ENCODE measurements at places on chromosomes 3 and 15.
A peak's percentile ranks its signal among the peaks of the same experiment; 100 is the strongest.

- no peak for DNase-seq
Measured at GRCh38 chr3:146227486-146227885, 23.4 kb downstream of the PLSCR4 start.

DNA sequence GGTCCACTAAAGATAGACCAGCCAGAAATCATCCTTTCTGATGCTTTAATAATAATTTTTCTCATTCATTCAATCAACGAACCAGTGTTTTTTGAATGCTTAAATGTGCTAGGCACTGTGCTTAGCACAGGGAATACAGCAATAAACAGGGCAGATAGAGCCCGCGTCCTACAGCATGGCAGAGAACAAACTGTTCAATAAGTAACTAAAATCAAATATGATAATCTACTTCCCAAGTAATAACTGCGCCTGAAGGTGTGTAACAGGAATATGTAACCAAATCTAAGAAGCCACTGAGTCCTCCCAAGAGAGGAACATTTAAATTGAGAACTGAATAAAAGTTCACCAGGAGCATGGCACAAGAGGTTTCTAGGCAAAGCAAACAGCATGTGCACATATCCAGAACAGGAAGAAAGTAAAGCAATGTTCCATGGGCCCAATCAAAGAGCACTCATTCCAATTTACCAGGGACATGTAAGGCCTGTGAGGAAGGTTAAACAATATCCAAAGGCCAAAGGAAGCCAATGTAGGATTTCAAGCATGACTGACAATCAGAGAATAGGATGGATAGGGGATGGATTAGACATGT, 311.0 kb upstream of the RARB start:
- no peak for DNase-seq

GRCh38 chr3:195140816-195141793, 129.9 kb downstream of the XXYLT1 start:
- no peak for DNase-seq

- no peak for DNase-seq
Measured at GRCh38 chr3:37591116-37591781, 270.4 kb upstream of the CTDSPL start.

GRCh38 chr15:77631745-77632533, 773 bp downstream of the LINGO1 start:
- DNase-seq, result no peak

GRCh38 chr15:71512682-71513006, 297.7 kb upstream of the NR2E3 start:
- DNase-seq, result no peak

DNA sequence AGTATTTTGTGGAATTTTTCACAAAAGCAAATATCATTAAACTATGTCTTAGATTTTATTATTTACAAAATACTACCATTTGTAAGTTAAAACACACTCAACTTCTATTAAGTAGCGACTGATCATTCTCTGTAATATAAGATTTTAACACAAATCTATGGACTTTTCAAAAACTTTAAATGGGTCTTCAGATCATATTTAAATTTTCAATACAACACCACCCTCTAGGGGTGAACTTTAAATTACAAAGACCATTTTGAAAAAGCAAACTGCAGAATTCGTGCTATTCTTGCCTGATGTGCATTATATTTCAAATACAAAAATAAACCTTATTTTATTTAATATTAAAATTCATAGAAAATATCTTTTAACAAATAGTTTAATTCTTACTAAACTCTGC, 8.2 kb upstream of the VGLL4 start:
- peak; percentile 10 for DNase-seq

DNA sequence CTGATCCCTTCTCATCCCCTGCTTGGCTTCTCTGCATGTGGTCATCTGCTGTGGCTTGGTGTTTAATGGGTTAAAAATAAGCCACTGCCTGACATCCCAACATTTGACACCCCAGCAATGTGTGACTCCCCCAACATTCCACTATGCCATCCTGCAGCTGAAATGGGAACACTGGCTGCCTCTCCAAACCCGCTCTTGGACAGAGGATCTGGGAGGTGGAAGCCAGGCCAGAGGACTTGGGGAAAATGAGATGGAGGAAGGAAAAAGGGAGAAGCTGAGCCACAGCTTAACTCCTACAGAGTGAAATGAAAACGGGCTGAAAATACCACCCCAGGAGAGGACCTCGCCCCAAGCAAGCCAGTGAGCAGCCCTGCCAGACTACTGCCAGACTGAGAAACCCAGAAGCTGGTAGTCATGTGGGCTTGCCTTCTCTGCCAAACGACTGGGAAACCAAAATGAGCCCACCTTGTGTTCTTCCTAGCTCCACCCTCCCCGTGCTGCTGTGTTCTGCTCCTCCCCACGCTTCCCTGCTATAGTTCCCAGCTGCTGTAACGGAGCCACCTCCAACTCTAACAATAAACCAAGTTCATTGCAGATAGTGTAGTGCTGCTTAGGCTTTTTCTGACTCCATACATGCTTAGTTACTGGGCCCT, 13.7 kb downstream of the MAP1A start:
- DNase-seq, result peak; percentile 17

GRCh38 chr3:76349715-76350480, 564.5 kb upstream of the ZNF717 start:
- no peak for DNase-seq

DNA sequence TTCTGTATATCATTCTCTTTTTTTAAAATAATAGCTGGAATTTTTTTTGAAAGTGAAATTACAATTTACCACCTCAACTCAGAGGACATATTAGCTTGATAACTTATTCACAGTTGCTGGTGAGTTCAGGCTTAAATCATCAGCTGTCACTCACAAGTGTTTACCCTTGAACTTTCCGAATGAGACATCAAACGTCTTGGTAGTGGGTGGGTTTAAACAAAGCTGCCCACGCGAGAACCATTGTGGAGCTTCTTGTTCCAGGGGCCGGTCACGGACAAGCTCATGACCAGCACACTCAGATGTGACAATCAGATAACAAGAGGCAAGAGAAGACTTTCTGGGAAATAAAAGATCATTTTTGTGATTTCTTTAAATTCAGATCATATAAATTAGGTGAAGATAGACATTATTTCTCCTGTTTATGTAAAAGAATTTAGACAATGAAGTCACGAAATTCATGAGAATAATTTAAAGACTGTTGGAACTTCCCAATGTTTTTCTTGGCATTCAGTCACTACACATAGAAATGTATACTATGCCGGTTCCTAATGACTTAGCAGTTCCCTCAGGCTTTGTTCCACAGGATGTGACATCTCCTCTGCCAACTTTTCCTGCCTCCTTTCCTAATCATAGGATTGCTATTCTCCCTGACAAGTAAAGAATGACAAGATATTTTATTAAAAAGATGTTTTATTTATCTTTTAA, 29.3 kb downstream of the BTD start:
- DNase-seq, result no peak

- DNase-seq, result no peak
Measured at GRCh38 chr3:134317106-134317947, 56.9 kb downstream of the AMOTL2 start.

DNA sequence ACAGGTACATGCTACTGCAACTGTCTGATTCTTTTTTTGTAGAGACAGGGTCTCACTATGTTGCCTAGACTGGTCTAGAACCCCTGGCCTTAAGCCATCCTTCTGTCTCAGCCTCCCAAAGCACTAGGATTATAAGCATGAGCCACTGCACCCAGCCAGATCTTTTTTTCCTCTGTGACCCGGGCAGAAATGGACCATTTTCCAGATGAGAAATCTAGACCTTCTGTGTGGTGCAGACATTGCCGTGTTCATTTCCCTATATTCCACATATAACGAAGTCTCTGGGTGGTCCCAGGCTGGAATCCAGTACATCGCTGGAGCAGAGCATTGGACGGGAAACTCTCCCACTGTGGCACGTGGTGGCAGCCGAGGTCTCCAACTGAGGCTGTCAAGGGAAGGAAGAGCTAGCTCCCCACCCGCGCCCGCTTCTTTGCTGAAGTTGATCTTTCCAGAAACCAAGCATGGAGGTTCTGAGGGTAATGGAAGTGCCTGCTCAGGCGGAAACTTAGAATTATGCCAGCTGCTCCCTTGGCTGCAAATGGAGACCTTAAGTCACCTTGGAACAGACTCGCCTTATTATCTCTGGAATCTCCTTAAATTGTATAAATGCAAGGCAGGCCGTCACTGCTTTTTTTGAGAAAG, 23.1 kb upstream of the TXNRD3 start:
- peak; percentile 61 for DNase-seq

GRCh38 chr3:114635878-114636277, 342.1 kb downstream of the TIGIT start:
- no peak for DNase-seq

GRCh38 chr15:95897651-95898050, 432.8 kb upstream of the NR2F2 start:
- no peak for DNase-seq

- no peak for DNase-seq
Measured at GRCh38 chr15:66827039-66827697, 125.1 kb downstream of the SMAD6 start.

GRCh38 chr3:1092061-1092460, 763 bp upstream of the CNTN6 start:
- no peak for DNase-seq

DNA sequence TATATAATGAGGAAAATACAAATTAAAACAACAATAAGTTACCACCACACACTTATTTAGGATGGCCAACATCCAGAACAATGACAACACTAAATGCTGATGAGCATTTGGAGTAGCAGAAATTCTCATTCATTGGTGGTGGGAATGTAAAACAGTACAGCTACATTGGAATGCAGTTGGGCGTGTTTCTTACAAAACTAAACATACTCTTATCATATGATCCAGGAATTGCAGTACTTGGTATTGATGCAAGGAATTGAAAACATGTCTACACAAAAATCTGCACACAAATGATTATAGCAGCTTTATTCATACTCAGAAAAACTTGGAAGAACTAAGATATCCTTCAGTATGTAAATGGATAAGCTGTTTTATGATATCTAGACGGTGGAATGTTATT, 594.2 kb downstream of the ZBBX start:
- no peak for DNase-seq

DNA sequence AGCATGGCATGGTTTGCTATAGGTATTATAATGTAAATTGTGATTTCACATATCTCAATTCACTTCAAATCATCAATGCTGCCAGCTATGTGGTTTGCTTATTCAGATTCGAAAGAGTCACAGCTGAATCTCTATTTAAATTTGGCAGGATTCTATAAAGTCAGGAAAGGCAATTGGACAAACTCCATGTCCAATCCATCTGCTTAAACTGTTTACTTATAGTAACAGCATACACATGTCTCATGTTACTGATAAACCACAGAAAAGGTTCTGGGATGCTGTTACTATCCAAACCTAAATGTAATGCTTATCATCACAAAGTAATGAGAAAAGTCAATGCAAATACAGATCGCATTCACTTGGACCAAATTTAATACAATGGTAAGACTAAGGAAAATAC, 229.7 kb downstream of the ISL2 start:
- peak; percentile 66 for DNase-seq

- DNase-seq, result no peak
Measured at GRCh38 chr3:154105218-154105975, 15.8 kb upstream of the ARHGEF26 start.

DNA sequence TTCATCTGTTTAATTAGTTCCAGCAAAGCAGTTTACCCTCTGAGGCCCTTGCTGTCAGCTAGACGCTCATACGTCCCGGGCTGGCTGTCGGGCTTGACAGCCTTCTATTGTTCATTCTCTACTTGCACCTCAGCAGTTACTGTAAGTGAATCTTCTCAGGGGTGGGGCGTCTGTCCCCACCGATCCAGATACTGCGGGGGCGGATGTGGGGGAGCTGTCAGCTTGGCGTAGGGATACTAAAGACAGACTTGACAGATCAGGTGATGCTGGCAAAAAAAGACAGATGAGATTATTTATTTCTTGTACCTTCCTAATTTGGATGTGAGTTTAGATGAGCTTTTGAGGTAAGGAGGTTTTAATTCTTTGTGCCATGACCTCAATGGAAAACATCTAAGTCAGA, 315.3 kb downstream of the NR2F2 start:
- no peak for DNase-seq

GRCh38 chr15:67305506-67305905, 50.9 kb downstream of the IQCH start:
- no peak for DNase-seq

GRCh38 chr3:29451920-29452319, 171.0 kb downstream of the RBMS3 start:
- no peak for DNase-seq

- DNase-seq, result no peak
Measured at GRCh38 chr3:108473711-108474110, 36.7 kb downstream of the MYH15 start.

DNA sequence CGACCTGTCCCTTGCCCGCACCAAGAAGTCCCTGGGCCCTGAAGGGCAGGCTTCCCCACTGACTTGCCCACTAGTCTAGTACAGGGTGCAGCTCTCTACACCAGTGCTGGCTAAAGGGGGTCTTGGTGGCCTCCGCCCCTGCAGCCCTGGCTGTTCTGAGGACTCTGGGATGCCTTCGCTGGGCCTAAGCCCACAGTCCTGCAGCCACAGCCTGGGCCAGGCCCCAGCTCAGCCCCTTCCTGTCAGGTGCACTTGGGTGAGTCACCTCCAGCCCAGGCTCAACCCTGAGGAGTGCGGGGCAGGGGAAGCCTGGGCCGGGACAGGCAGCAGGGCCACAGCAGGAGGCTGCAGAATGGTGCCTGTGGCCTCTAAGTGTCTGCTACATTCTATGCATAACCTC, 971 bp downstream of the C3orf22 start:
- no peak for DNase-seq

DNA sequence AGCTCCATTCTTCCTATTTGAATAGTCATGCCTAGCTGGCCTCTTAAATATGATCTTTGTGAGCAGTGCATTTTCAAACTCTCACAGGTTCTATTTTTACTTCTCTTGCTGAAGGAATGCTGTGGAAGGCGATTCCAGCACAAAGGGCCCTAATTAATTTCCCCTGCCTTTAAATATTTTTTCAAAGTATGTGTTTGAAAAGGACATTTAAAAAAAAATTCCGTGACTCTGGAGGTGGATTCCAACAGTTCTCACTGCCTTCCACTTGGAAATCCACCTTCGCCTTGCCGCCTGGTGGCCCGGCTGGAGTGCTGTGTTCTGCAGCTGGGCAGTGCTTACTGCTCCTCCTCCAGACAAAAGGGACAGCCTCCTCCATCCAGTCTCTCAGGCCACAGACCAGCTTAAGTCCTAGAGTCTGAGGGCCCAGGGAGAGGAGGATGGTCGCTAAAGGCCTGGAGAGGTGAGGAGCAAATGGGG, 61.5 kb upstream of the CORO2B start:
- DNase-seq, result no peak

DNA sequence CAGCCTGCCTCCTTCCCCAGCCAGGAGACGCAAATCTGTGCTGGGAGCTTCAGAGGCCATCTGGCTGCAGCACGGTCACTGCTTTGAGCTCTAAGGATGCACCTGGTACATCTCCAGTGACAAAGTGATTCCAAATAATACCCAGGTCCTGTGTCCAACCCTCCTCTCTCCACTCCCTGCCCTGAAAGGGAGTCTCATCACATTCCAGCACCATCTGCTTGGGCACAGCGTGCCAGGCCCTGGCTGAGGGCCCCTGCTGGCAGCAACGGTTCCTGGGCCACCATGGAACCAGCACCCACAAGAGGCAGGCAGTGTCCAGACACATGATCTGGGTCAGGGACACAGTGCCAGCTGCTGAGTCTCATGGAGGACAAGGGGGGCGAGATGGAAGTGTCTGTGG, 81.3 kb downstream of the MTHFS start:
- peak; percentile 58 for DNase-seq

- no peak for DNase-seq
Measured at GRCh38 chr3:129104051-129104450, 17.6 kb downstream of the RAB43 start.

- no peak for DNase-seq
Measured at GRCh38 chr15:60800299-60801072, 321.5 kb upstream of the ICE2 start.

Data from NCI-H2171 treated with DMSO at 0.1 percent for 48 hours (cell line).